ENCODE measurements at places on chromosomes 5 and 9.
A peak's percentile ranks its signal among the peaks of the same experiment; 100 is the strongest.

- DNase-seq: no peak
Observed at GRCh38 chr9:137311986-137312851, 10.1 kb upstream of the NRARP start.

GRCh38 chr9:107112707-107113243 lies 170.3 kb upstream of the RAD23B start:
- DNase-seq: no peak

- DNase-seq: no peak
Observed at GRCh38 chr5:122030251-122030650, 47.8 kb downstream of the LOX start.

GRCh38 chr9:4798281-4799032 lies 5.7 kb downstream of the RCL1 start:
- DNase-seq: no peak

GRCh38 chr5:170721681-170722080 lies 61.8 kb upstream of the GABRP start:
- DNase-seq: no peak

DNA sequence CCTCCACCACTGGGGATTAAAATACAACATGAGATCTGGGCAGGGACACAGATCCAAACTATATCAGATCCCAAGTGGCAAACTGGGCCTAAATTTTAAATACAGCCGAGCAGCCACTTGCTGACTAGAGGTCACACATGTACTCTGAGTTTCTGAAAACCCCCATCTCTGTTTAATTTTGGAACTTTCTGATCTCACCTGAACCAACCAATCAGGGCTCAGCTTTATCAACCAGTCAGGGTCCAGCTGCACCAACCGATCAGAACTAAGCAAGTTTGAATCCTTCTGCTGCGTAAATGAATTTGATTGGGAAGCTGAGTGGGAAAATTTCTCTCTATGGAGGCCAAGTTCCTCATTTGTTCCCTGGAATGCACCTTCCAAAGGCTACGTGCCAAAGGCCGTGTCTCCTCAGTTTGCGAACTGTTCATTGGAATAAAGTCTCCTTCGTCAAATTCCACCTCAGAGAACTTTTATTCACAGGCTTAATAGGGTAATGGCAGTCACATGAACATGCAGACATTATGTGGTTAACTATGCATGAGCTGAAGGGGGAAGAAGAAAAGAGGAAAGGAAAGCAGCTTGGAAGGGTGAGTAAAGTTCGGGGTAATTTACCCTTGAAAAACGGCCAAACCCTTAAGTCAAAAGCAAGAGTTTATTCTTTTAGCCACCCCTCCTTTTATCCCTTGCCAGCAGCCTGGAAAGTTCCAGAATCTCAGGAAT lies 3.7 kb downstream of the CD180 start:
- DNase-seq: no peak

GRCh38 chr9:127741831-127742434 lies 6.8 kb upstream of the TOR2A start:
- peak; percentile 97 for DNase-seq

GRCh38 chr9:76023715-76024195 lies 133.3 kb downstream of the PCSK5 start:
- DNase-seq: no peak

- DNase-seq: no peak
Observed at GRCh38 chr5:66629446-66629845, 33.3 kb downstream of the MAST4 start.

DNA sequence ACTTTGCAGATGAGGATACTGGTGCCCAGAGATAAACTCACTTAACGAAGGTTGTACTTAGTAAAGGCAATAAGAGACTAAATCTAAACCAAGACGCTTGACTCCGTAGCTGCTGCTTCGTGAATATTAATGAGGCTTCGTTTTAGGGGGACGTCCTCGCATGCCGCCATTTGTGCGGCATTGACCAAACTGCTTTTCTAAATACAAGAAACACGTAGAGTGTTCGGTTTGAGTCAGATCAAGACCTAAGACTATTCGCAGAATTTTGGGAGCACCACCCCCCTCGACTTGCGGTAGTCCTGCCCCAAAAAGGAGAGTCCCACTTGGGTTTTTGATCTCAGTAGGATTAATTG lies 1.1 kb downstream of the NPM1 start:
- no peak for DNase-seq

DNA sequence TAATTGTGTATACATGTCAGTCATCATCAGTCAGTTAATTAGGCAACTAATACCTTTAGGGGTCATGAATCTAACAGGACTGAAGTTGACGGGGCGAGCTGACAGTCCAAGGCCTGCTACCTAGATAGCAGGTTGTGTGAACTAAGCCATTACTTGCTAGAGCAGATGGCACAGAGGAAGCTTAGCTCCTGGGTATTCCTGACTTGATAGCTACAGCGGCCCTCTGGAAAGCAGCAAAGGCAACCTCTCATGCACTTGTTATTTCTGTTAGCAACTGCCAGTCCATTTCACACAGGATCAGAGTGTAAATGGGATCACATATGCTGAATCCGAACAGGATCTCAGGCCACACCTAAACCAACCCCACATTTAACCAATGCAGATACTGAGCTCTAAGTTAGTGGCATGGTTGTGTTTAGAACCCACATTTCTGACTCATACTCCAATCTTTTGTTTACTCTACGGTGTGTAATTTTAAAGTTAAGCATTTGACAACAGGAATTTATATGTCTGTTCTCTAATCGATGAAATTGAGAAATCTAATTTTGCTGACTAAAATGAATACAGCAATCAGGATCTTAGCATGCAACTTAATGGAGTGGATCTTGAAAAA lies 521.3 kb upstream of the ZNF608 start:
- DNase-seq: no peak

DNA sequence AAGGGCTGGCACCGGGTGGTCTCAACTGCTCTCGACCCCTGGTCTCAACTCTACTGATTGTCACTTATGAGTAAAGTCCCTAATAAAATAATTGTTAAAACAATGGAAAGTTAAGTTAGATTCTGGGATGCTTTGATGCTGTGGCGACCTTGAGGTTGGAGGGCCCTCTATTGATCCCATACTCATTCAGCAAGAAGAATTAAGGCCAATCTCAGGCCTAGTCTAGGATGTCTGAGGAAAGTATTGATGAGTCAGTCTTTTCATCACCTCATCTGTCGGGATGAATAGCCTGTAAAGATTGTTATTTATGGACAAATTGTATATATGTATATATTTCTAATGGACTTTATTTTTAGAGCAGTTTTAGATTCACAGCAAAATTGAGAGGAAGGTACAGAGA lies 50.8 kb downstream of the WDR36 start:
- no peak for DNase-seq

DNA sequence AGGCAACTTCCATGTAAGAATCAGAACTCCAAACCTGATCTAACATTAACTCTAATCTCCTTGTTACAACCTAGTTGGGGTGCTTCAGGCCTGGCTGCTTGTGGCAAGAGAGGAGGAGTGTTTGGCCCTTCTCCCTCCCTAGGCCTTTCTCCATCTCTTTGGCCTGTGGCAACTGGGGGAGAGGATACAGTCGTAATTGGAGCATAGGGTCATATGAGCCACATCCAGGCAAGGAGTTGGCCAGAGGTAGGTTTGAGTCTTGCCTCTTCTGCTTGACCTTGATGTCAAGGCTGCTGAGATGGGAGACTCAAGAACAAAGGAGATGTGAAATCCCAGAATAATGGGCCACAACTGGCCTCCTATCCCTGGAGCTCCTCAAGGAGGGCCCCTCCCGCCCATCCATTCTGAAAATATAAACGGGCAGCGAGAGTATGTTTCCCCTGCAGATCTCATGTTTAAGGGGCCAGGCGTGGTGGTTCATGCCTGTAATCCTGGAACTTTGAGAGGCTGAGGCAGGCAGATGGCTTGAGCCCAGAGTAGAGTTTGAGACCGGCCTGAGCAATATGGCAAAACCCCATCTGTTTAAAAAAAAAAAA lies 59.3 kb upstream of the ANGPTL2 start:
- DNase-seq: peak; percentile 0

GRCh38 chr9:94921092-94921471 lies 194.6 kb downstream of the AOPEP start:
- DNase-seq: no peak

DNA sequence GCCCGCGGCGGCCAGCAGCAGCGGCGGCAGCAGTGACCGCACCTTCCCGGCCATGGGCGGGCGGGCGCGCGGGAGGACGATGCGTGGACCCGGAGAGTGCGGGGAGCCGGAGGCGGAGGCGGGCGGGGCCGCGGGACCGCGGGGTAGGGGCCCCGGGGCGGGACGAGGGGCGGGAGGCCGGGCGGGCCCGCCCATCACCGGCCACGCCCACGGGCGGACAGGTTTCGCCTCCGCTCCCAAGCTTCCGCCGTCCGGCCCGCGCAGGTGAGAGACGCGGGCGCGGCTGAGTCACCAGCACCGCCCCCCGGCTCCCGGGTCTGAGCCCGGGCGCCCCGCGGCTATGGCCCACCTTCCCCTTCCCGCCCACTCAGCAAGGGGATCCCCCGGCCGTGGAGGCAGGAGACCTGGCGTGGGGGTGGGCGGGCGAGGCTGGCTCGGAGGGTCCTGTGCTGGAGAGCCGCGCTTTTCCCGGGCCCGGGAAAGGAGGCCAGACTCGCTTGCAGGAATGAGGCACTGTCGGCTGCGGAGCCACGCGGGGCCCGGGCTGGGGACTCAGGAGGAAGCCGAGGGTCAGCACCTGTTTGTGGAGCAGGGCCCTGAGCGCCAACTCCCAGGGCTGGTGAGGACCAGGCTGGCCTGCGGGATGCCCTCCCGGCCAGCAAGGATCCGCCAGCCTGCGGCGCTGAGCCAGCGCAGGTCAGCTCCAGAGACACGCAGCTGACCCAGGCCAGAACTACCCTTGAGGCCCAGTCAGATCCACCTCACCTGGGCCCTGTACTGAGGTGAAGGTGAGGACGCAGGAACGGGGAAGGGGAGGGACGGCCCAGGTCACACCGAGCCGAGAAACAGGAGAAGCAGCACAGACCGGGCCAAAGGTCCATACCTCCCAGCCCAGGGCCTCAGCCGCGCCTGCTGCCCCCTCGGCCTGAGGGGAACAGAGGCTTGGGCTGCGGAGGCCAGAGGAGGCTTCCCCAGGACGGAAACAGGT lies at the start of gene ENTPD2:
Gene ENTPD2 (minus strand): TSS at position 118 of the 988 bp plus-strand sequence. CDS start 64 bp downstream, at position 54.
- peak; percentile 56 for DNase-seq

DNA sequence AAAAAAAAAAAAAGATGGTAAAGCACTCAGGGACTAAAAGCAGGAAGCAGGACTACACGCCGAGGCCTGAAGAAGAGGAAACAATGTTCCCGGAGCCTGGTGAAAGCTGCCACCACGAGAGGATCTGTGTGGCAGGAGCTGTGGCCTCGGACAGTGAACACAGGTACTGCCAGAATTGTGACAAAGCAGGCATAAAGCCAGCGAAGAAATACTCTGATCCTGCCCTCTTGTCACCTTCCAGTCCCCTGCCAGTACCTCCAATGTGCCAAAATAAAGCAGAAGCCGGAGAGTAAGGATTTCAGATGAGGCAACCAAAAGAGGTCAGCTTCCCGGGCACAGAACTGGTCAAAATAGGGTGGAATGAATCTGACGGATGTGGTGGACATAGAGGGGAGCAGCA lies 211.5 kb upstream of the TARS1 start:
- DNase-seq: no peak

DNA sequence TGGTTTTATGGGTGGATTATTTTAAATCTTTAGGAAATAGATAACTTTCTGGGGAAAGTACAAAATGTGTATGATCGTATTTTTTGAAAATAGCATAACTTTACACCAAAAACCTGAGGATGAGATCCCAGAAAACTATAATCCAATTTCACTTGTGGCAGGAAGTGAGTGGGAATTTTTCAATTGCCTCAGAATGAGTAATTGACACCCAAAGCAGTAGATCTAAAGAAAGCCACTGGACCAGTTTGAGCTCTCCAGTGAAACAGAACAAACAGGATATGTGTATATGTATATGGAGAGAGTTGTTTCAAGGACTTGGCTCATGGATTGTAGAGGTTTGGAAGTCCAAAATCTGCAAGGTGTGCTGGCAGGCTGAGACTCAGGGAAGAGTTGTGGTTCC lies 109.2 kb upstream of the SHB start:
- no peak for DNase-seq

DNA sequence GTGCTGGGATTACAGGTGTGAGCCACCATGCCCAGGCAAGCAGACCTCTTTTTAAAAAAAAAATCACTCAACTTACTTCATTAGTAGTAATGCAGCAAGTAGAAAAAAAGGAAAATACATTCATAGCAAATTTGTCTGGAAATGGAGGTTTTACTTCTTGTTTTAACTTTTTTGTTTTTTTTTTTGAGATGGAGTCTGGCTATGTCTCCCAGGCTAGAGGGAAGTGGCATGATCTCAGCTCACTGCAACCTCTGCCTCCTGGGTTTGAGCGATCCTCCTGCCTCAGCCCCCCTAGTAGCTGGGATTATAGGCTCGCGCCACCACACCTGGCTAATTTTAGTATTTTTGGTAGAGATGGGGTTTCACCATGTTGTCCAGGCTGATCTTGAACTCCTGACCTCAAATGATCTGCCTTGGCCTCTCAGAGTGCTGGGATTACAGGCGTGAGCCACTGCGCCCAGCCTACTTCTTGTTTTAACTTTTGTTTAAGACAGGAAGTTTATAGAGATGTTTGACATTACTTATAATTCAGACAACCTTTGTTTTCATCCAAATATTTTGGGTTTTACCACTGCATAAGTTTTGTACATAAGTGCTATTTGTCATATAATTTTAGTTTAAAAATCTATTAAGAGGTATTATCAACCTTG lies 26.5 kb downstream of the UBE2R2 start:
- no peak for DNase-seq

DNA sequence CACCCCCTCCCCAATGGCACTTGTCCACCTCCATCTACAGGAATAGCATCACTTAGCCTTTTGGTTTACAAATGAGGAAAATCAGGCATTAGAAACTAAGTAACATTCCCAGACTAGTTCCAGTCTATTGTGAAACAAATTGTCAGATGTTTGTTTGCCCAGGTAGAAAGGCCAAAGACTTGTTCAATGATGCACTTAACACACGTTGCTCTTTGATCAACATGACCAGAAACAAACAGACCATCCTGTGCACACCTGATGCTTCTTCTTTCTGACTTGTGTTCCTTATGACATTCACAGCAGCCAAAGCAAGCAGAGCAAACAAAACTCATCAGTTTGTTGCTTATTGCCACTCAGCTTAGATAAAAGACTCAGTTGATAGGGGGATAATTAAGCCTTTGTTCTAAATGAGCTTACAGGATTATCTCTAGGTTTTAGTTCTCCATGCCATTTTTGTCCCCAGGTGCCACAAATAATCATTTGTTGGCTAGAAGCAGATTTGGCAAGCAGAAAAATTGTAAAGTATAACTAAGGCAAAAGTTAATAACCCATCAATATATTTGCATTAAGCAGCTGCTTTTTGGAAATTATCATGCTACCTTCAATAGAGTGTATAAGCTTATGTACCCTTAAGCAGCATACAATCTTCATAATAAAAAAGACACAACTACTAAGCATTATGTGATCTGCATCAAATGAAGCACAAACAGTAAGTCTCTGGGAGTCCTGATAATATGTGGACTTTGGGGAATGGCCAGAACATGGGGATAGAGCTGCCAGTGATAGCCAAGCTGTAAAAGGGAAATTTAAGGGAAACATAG lies 26.3 kb upstream of the FST start:
- DNase-seq: no peak
